Stimulated activated CD8-positive, alpha-beta memory T cell treated with anti-CD3 and anti-CD28 coated beads, Interleukin-7, amount 100 ng/mL, for 1 hour (primary cell): ENCODE measurements at places on chromosomes 2 and 18.

- no peak for DNase-seq
Observed at GRCh38 chr2:98483257-98483861, 38.7 kb downstream of the INPP4A start.

DNA sequence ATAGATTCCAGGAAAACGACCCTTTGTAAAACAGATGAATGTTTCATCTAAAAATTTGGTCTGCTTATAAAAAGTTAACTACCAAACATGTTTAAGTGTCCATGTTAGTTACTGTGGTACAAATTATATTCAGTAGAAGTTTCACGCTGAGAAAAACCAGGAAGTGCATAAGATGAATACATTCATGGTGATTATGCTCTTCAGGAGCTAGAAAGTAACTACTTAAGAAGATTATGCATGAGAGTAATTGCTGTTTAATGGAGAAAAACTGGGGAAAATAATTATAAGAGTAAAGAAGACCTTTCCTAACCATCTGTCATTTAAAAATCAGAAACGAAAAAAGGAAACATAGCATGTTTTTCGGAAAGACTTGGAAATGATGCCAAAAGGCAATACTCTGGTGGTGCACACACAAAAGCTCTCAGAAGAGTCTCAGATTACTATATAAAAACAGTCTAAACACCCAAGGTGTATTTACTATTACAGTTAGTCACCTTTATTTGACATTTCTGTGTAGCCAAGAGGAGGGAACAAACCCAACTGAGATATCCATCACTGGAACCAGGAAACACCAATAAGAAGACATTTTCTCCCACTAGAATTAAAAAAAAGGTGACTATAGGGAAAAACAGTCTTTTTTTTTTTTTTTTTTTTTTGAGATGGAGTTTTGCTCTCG is 38.8 kb upstream of the METTL21A start:
- no peak for DNase-seq

GRCh38 chr2:20560891-20561636 is 89.8 kb downstream of the HS1BP3 start:
- no peak for DNase-seq

GRCh38 chr2:30155202-30155601 is 8.4 kb downstream of the YPEL5 start:
- DNase-seq, result no peak

- DNase-seq, result no peak
Observed at GRCh38 chr2:46847726-46848412, 67.7 kb downstream of the MCFD2 start.

GRCh38 chr2:96527286-96528005 is 9.1 kb upstream of the ARID5A start:
- no peak for DNase-seq

- no peak for DNase-seq
Observed at GRCh38 chr2:60070736-60071489, 482.5 kb downstream of the BCL11A start.

DNA sequence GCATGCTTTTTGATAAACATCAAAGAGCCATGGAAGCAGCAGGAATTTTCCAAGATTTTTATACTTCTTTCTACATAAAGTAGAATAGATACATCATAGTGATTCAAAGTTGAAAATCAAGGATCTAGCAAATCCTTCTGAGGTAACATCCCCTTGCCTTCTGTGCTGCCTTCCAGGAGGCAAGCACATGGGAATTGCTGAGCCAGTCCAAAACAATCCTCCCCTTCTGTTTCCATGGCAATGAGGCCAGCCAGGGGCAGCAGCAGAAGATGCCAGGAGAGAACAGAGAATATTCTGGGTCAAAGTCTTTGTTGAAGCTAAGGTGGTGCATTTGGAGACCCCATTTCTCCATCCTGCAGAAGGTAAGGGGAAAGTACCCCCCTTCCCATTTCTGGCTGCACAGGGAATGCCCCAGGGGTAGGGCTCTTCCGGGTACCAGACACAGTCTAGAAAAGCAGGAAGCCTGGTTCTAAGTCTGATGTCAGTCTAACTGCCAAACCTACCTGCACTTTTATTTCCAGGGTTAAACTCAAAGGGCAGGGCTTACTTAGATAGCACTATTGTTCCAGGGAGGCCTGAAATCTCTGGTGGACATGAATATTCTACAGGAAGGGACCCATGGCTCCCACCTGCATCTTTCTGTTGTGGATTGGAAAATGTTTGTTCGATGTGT is 22.1 kb downstream of the CENPA start:
- no peak for DNase-seq

GRCh38 chr2:178976351-178976750 is 73.6 kb downstream of the CCDC141 start:
- DNase-seq, result no peak

- DNase-seq, result no peak
Observed at GRCh38 chr2:232884001-232884421, 13.9 kb downstream of the SNORC start.

- no peak for DNase-seq
Observed at GRCh38 chr2:88545118-88545517, 82.1 kb downstream of the EIF2AK3 start.

DNA sequence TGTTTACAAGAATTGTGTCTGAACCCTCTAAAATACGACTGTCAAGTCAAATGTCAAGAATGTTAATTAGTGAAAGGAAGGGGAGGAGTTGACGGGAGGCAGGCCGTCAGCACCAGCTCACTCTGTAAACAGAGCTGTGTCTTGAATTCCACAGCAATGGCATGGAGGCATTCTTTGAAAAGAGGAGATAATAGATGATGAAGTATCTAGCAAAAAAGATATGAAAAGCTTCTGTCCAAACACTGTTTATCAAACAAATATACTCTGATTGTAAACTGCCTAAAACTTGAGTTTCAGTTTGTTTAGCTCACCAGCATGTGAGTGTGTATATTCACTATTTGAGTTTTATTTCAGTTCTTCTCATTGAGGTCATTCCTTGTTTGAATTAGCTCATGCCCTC is 94.7 kb upstream of the CDC42EP3 start:
- no peak for DNase-seq

DNA sequence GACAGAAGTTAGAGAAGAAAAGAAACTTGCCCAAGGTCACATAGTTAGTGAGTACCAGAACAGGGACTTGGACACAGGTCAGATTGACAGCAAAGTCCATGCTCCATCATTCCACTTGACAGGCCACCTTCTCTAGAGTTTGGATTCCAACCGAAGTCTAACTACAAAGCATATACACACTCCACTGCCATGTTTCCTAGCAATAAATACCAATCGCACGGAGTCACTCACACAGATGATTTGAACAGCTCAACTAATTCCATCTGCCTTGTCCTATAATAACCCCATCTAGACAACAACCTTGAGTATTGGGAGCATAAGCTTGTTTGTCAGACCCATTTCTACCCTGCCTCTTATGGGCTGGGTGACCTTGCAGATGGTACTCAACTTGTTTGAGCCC is 334.6 kb upstream of the MGAT5 start:
- DNase-seq, result no peak

DNA sequence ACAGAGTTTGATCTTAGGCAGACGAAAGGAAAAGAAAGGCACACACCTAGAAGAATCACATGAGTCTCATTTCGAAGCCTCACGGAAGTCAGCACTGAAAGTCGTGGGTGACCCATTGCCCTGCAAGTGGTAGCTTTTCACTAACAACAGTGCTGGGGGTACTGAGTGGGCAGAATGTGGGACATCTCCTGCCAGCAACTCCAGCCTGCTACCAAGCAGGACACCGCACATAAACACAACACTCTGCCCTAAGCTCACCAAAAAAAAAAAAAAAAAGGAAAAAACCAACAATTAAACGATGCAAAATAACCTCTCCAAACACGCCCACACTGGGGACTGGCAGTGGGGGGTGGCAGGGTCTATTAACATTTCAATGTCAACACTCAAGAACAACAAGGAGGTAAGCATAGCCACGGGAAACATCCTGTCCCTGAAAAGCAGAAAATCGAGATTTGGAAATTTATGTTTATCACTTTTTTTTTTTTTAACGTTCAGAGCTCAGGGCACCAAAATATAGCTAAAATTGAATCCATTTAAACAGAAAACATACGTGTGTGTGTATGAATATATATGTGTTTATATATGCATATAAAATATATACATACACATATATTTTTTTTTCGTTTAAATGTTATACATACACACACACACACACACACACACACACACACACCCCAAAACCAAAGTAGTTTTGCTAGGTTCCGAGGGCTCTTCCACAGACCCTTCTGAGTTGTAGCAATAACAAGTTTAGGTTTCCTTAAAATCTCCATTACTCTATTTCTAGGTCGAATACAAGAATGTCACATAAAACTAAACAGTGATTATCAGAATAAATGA is 2.2 kb downstream of the INO80D start:
- no peak for DNase-seq

DNA sequence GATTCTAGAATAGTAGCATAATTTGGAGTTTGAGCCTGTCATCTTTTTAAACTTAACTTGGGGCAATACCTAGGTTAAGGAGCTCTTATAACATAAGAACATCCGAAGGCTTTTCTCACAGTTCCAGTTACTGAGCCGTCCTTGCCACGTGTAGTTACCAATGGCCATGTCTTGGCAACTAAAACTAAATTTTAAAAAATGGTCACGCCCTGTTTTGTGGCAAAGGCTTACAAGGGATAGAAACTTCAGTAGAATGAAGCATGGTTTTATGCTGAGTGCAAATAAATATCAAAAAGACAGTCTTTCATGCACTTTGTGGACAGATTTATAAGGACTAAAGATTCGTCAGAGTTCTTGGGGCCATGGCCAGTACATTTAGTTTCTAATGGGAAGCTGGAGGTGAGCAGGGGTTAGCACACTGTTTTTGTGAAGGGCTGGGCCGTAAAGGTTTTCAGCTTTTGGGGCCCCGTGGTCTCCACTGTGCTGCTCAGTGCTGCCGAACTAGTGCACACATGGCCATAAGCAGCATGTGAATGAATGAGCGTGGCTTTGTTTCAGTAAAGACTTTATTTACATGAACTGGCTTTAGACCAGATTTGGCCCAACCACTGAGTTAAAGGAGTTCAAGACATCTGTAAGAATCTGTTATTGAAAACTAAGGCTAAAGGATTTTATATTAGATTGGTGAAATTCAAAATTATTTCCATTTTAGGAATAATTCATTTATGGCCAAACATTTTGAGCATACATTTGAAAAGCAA is 41.1 kb downstream of the GRHL1 start:
- no peak for DNase-seq

- no peak for DNase-seq
Observed at GRCh38 chr18:48859311-48860268, 91.2 kb downstream of the SMAD7 start.

GRCh38 chr2:11417946-11418585 is 47.9 kb downstream of the E2F6 start:
- DNase-seq, result no peak
